ENCODE measurements at places on chromosomes 1 and 21.

- no peak for DNase-seq
These were observed 75.2 kb upstream of the GADD45A start for GRCh38 chr1:67609577-67610341.

GRCh38 chr1:221991221-221991620 lies 249.3 kb upstream of the DUSP10 start:
- DNase-seq = no peak

GRCh38 chr1:21355956-21356355 lies 65.7 kb upstream of the ECE1 start:
- DNase-seq = no peak

DNA sequence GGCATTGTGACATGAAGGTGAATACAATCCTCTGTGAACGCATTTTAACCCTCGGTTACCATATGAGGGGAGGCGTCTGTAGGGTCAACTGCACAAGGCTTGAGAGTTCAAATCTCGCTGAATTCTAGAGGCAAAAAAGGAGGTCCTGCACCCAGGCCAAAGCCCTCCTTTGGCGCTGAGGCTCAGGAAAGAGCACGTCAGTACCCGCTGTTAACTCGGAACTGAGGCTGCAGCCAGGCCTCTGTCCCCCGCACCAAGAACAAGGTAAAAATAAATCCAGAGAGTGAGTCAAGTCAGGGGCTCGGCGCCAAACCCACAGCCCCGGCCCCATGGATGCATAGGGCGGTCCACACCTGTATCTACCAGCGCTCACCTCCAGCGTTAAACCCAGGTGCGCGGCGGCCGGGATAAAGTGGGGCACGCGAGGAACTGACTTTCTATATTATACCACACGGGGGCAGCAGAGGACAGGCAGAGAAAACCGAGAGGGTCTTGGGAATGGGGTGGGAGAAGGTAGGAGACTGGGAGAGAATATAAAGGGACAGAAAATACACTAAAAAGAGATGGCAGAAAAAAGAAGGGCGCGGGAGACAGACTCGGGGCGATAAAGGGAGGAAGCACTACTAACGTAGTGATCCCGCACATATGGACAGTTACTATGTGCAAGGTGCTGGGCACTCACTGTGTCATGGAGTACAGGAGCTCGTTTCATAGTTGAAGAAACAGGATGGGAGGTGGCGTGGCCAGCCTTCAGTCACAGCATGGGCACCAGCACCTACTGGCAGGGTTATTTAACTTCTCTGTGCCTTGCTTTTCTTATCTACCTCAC lies 54.9 kb downstream of the DMRTA2 start:
- peak; percentile 35 for DNase-seq

- no peak for DNase-seq
These were observed 7.2 kb upstream of the ETV3L start for GRCh38 chr1:157106813-157107189.

GRCh38 chr1:163875200-163875926 lies 553.6 kb downstream of the NUF2 start:
- DNase-seq = no peak

- no peak for DNase-seq
These were observed 17.1 kb upstream of the APOBEC4 start for GRCh38 chr1:183670169-183670568.

DNA sequence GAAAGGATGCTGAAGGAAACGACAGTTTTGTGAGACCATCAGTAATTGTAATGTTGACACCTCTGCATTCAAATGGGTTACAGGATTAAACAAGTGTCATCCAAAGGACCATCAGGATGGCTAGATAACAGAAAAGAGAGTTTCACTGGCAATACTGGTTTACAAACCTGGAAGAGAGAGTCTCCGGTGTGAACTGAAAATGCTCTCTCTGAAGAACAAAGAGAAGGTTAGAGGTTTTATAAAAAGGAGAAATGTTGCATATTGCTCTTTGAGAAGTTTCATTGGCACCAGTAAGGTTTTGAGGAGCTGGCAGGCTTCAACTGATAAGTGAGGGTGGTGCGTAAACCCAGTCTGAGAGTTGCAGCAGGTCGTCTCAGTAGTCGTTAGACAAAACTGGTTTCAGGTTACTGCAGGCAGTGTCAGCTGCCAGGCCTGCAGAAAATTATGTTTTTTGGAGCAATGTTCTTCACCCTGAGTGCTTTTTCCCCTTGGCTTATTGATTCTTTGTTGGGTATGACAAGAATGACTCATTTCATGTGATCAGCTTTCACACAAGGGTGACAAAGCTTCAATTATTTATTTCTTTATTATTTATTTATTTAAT lies 42.2 kb downstream of the KCNK1 start:
- DNase-seq = no peak

- DNase-seq = no peak
These were observed 643.0 kb upstream of the ADGRL2 start for GRCh38 chr1:81157686-81158085.

DNA sequence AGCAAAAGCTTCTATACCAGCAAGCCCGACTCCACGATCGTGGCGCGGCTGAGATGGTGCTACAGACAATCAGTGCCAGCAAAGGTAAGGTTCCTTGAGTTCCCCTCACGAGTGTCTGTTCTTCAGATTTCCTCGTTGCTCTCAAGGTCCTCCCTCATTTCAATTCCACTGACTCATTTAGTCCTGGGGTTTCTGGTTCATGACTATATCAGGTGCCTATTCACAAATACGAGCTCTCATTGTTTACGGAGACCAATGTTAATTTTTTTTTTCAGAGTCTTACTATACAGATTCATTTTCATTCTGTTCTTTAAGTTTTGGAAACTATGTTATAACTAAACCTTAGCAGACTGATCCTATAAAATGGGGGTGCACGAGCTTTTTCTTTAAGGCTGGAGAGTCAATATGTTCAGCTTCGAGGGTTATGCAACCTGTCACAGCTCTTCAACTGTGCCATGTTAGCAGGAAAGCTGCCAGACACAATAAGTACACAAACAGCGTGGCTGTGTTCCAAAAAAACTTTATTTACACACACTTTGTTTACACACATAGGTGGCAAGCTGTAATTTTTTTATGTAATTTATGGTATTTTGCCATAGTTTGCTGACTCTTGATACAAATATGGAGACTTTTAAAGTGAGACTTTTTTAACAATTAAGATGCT lies 134.3 kb downstream of the ZP4 start:
- no peak for DNase-seq

DNA sequence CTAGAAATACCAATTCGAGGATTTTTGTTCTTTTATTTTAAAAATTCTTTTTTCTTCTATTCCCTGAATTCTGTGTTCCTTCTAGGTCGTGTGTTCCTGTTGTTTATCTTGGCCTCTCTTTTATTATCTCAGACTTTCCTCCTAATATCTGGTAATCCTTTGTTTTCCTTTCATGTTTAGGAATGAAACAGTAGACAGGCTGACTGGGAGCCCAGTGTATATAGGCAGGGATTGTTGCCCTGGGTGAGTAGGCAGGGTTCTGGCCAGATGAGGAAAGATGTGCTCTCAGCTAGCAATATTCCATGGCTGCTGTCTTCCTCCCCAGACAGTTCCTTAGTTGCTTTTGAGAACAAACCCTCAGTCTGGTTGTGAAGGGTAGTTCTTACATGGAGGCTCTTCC lies 161.8 kb upstream of the PDE4B start:
- no peak for DNase-seq
